ENCODE measurements at places on chromosomes 11 and 22. TPM values are rescaled to one million over a fixed set of nuclear protein-coding genes. Genes with fewer than 3 reads are reported as not detected.

GRCh38 chr22:30265823-30266444 is 717 bp downstream of the OSM start:
- no peaks in the 10 kb centered on the region for H3K36me3 ChIP-seq
- no peak for DNase-seq
- no peak overlapping the region for H3K4me3 ChIP-seq
- no peaks in the 10 kb centered on the region for H3K27me3 ChIP-seq
- H3K4me1 ChIP-seq, result no peaks in the 10 kb centered on the region

GRCh38 chr11:73353422-73353821 is 22.8 kb upstream of the RELT start:
- no peaks in the 10 kb centered on the region for H3K27me3 ChIP-seq
- no peaks in the 10 kb centered on the region for H3K4me1 ChIP-seq
- H3K4me3 ChIP-seq, result no peak overlapping the region
- no peak overlapping the region for H3K27ac ChIP-seq
- H3K36me3 ChIP-seq, result peaks cover 7% of the 10 kb centered on the region

OR51I1 gene
- polyA plus RNA-seq, result not detected

C11orf86 gene
- polyA plus RNA-seq, result not detected

DNA sequence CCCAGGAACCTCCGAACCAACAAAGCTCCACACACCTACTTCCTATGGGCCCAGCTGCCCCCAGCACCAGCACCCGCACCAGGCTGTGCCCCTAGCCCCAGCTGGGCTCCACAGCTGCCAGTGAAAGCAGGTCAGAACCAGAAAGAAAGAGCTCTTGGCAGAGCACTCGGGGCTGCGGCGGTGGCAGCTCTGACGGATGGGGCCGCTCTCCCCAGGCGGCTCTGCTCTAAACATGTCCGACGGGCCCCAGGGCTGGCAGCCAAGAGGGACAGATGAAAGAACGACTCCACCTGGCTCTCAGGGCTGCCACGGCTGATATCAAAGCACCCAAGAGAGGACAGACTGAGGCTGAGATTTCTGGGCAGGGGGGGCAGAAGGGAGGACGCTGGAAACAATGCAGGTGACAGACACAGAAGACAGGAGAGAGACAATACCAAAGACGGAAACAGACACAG is 25.7 kb downstream of the LRFN4 start:
- peaks cover 7% of the 10 kb centered on the region for H3K4me1 ChIP-seq
- no peaks in the 10 kb centered on the region for H3K36me3 ChIP-seq
- no peaks in the 10 kb centered on the region for H3K27me3 ChIP-seq
- peak; percentile 39 for DNase-seq
- H3K4me3 ChIP-seq, result no peak overlapping the region
- no peak overlapping the region for H3K27ac ChIP-seq

- no peaks in the 10 kb centered on the region for H3K36me3 ChIP-seq
- no peak for DNase-seq
- H3K4me1 ChIP-seq, result no peaks in the 10 kb centered on the region
- no peak overlapping the region for H3K4me3 ChIP-seq
Measured at GRCh38 chr22:34111210-34111824, 191.0 kb upstream of the LARGE1 start.

- H3K4me1 ChIP-seq, result no peaks in the 10 kb centered on the region
- H3K36me3 ChIP-seq, result peaks cover 49% of the 10 kb centered on the region
- no peak overlapping the region for H3K4me3 ChIP-seq
- DNase-seq, result no peak
- no peak overlapping the region for H3K27ac ChIP-seq
Measured at GRCh38 chr22:27895600-27895999, 23.5 kb downstream of the PITPNB start.

HSPB2 gene
- polyA plus RNA-seq, result 2.9 TPM

DNA sequence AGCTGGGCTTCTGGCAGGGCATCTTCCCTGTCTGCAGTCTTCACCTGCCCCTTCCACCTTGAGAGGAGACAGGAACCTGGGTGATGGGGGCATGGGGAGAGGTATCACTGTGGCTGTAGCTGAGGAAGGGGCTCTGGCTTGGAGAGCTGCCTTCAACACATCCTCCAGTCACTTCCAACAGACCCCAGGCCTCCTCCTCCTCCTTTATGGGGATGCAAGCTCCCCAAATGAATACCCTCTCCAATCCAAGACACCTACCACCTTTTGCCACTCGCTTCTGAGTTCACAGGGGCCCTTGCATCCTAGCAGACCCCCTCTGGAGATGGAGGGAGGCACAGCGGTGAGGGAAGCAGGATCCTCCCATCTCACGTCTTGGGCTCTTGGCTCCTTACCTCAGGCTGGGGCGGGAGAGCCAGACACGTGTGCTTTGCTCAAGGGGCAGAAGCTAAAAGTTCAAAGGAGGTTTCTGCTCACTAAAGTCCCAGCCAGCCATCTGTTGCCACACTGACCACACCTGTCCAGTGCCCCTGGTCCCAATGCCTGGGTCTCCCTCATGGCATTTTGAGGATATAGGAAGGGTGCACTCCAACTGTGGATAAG is 13.2 kb downstream of the ANKK1 start:
- no peak overlapping the region for H3K27ac ChIP-seq
- H3K36me3 ChIP-seq, result no peaks in the 10 kb centered on the region
- no peak overlapping the region for H3K4me3 ChIP-seq
- DNase-seq, result no peak
- no peaks in the 10 kb centered on the region for H3K27me3 ChIP-seq

GRCh38 chr11:2783536-2784082 is 83.8 kb upstream of the KCNQ1OT1 start:
- H3K4me1 ChIP-seq, result peaks cover 11% of the 10 kb centered on the region
- no peaks in the 10 kb centered on the region for H3K36me3 ChIP-seq
- H3K4me3 ChIP-seq, result no peak overlapping the region
- H3K27ac ChIP-seq, result no peak overlapping the region
- DNase-seq, result no peak
- H3K27me3 ChIP-seq, result no peaks in the 10 kb centered on the region

DNA sequence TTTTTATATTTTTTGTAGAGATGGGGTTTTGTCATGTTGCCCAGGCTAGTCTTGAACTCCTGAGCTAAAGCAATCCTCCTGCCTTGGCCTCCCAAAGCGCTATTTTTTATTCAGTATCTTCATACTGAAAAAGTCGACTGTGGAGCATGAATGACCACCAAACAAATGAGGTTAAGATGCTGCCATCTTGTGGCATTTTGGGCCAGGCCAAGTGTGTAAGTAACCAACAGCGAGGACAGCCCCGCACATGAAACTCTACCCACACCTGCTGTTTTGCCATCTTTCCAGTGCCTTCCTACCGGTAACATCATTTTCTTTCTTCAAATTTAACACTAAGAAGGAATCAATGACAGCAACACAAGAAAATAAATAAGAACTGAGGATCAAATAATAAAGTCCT is 32.2 kb upstream of the AQP11 start:
- H3K27me3 ChIP-seq, result no peaks in the 10 kb centered on the region
- no peak overlapping the region for H3K27ac ChIP-seq
- no peaks in the 10 kb centered on the region for H3K4me1 ChIP-seq
- peak; percentile 5 for DNase-seq
- H3K4me3 ChIP-seq, result no peak overlapping the region
- H3K36me3 ChIP-seq, result no peaks in the 10 kb centered on the region

GRCh38 chr11:74602637-74603556 is 10.5 kb downstream of the POLD3 start:
- DNase-seq, result no peak
- H3K27me3 ChIP-seq, result no peaks in the 10 kb centered on the region
- no peak overlapping the region for H3K27ac ChIP-seq
- no peaks in the 10 kb centered on the region for H3K4me1 ChIP-seq

- no peaks in the 10 kb centered on the region for H3K36me3 ChIP-seq
- DNase-seq, result no peak
- no peak overlapping the region for H3K27ac ChIP-seq
- no peaks in the 10 kb centered on the region for H3K4me1 ChIP-seq
- H3K4me3 ChIP-seq, result no peak overlapping the region
- H3K27me3 ChIP-seq, result no peaks in the 10 kb centered on the region
Measured at GRCh38 chr11:129077191-129077590, 114.9 kb downstream of the ARHGAP32 start.

All from lung (tissue), 17 donors.